ENCODE measurements at places on chromosomes 6 and 20.

DNA sequence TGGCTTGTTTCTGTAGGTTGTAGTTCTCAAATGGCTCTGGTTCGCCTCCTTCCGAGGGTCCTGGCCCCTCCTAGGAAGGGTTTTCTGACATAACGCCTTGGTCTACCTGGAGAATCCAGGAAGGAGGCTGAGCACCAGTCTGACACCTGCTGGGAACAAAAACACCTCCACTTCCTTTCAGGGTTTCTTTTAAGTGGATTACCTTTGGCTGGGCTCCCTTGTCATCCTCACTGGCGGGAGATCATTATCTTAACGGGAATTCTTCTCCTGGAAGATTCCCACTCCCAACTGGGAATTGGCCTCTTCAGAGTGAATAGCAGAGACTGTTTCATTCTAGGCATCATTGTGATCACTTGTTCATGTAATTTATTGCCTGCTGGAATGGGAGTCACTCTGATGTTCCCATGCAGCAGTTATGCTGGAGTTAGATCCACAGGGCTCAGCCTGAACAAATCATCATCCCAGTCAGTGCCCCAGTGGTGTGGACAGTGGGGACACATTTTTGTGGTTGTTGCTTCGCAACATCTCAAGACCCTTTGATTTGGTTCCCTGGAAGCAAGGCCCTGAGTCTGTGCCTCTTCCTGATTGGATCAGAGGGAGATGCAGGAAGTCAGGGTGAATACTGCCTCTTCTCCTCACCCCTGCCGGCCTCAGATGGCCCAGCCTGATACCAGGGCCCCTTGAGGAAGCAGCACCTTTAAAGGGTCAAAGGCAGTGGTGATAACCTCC is 49.1 kb downstream of the LYRM2 start:
- no peak overlapping the region for H3K27ac ChIP-seq
- H3K4me3 ChIP-seq: no peak overlapping the region
- DNase-seq: no peak
- H3K4me1 ChIP-seq: no peaks in the 10 kb centered on the region
- no peaks in the 10 kb centered on the region for H3K36me3 ChIP-seq
- H3K27me3 ChIP-seq: no peaks in the 10 kb centered on the region

- peak within 1 kb of the TSS; percentile 81 for H3K4me3 ChIP-seq
- peaks cover 76% of the 10 kb centered on the region for H3K27me3 ChIP-seq
- peak; percentile 51 for DNase-seq
- no peak within 1 kb of the TSS for H3K27ac ChIP-seq
These were observed at the start of gene HLA-F for GRCh38 chr6:29723262-29723665. TSS of gene HLA-F (plus strand) at chr6:29723434. CDS start at chr6:29723464, 30 bp downstream.

DNA sequence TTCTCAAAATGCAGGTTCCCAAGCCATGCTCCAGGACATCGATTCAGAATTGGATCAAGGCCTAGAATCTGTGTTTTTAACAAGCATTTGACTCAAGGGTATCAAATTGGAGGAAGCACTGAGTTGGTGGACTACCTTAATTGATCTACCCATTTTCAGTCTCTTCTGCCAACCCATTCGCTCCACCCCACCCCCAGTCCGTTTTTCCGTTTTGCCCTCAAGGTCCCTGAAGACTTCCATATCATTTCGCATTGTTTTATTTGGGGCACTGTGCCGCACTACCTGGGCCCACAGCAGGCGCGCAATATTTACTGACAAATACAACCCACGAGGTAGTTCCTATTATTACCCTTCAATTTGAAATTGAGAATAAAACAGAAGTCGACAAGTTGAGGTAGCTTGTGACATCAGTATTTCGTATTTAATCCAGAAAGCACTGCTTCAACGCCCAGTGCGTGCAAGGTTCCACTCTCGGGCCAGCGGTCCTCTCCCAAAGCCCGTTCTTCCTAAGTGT is 557 bp upstream of the DHX35 start:
- peak overlapping the region; percentile 99 for H3K27ac ChIP-seq
- H3K27me3 ChIP-seq: no peaks in the 10 kb centered on the region
- peaks cover 5% of the 10 kb centered on the region for H3K36me3 ChIP-seq
- no peak for DNase-seq
- H3K4me1 ChIP-seq: peaks cover 31% of the 10 kb centered on the region

- peaks cover 2% of the 10 kb centered on the region for H3K27me3 ChIP-seq
- no peak overlapping the region for H3K4me3 ChIP-seq
- peaks cover 3% of the 10 kb centered on the region for H3K36me3 ChIP-seq
- H3K4me1 ChIP-seq: no peaks in the 10 kb centered on the region
- no peak for DNase-seq
- H3K27ac ChIP-seq: no peak overlapping the region
These were observed 622.9 kb upstream of the CDH4 start for GRCh38 chr20:60629206-60629605.

DNA sequence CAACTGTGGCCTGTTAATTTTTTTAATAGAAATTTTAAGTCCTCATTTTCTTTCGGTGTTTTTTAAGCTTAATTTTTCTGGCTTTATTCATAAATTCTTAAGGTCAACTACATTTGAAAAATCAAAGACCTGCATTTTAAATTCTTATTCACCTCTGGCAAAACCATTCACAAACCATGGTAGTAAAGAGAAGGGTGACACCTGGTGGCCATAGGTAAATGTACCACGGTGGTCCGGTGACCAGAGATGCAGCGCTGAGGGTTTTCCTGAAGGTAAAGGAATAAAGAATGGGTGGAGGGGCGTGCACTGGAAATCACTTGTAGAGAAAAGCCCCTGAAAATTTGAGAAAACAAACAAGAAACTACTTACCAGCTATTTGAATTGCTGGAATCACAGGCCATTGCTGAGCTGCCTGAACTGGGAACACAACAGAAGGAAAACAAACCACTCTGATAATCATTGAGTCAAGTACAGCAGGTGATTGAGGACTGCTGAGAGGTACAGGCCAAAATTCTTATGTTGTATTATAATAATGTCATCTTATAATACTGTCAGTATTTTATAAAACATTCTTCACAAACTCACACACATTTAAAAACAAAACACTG is 10.1 kb downstream of the HFE start:
- peak; percentile 50 for DNase-seq
- H3K36me3 ChIP-seq: no peaks in the 10 kb centered on the region
- peaks cover 2% of the 10 kb centered on the region for H3K27me3 ChIP-seq

- H3K27ac ChIP-seq: no peak overlapping the region
- DNase-seq: no peak
- H3K4me3 ChIP-seq: no peak overlapping the region
- H3K27me3 ChIP-seq: no peaks in the 10 kb centered on the region
These were observed 8.9 kb downstream of the FITM2 start for GRCh38 chr20:44302026-44302669.

DNA sequence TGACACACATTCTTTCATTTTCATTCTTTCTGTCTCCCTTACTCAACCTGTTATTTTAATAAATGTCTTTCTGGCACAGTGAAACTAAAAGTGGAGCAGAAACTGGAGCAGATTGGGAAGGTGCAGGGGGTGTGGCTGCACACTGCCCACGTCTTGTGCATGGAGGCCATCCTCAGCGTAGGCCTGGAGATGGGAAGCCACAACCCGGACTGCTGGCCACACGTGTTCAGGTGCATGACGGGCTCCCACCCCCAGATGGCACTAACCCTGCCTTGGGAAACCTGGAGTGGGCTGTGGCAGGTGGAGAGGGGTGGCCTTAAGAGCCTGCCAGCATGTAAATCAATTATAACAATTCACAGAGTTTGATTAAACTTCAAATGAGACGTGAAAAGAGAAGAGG is 71.4 kb upstream of the PBOV1 start:
- no peaks in the 10 kb centered on the region for H3K36me3 ChIP-seq
- no peak overlapping the region for H3K4me3 ChIP-seq
- no peak overlapping the region for H3K27ac ChIP-seq
- no peaks in the 10 kb centered on the region for H3K27me3 ChIP-seq

DNA sequence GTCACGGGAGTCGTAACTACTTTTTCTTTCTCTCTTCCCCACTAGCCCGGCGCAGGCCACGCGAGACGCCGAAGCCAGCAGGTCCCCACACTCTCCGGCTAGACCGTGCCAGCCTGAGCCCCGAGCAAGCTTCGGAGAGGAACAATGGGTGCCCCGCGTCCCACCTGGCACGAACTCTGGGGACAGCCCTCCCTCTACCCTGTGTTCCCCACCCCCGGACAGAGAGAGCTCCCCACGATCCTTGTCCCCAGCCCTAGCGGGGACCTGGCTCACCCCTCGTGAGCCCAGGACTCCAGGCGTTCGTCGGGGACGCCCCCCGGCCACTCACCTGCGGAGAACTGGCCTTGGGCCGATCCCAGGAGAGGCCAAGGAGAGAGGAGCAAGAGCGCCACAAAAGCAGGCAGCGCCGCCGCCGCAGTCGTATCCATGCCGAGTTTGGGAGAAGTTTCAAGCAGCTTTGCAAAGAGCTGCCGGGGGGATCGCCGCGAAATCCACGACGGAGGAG is 416 bp downstream of the PTPRK start:
- H3K4me1 ChIP-seq: peaks cover 53% of the 10 kb centered on the region
- H3K4me3 ChIP-seq: peak overlapping the region; percentile 99
- H3K36me3 ChIP-seq: no peaks in the 10 kb centered on the region
- no peak for DNase-seq
- H3K27me3 ChIP-seq: peaks cover 17% of the 10 kb centered on the region

GRCh38 chr20:46648903-46649649 is 2.2 kb downstream of the SLC13A3 start:
- H3K36me3 ChIP-seq: no peaks in the 10 kb centered on the region
- H3K27ac ChIP-seq: no peak overlapping the region
- no peak overlapping the region for H3K4me3 ChIP-seq
- H3K4me1 ChIP-seq: peaks cover 39% of the 10 kb centered on the region
- no peak for DNase-seq
- peaks cover 15% of the 10 kb centered on the region for H3K27me3 ChIP-seq

- no peak overlapping the region for H3K4me3 ChIP-seq
- no peak overlapping the region for H3K27ac ChIP-seq
- H3K27me3 ChIP-seq: no peaks in the 10 kb centered on the region
- no peak for DNase-seq
- peaks cover 5% of the 10 kb centered on the region for H3K36me3 ChIP-seq
- H3K4me1 ChIP-seq: peaks cover 10% of the 10 kb centered on the region
These were observed 311.4 kb downstream of the TAF4 start for GRCh38 chr20:61753987-61754956.

- DNase-seq: no peak
- H3K36me3 ChIP-seq: peaks cover 3% of the 10 kb centered on the region
- H3K27ac ChIP-seq: peak overlapping the region; percentile 98
- no peaks in the 10 kb centered on the region for H3K27me3 ChIP-seq
These were observed 586 bp upstream of the NUP153 start for GRCh38 chr6:17707371-17707651.

DNA sequence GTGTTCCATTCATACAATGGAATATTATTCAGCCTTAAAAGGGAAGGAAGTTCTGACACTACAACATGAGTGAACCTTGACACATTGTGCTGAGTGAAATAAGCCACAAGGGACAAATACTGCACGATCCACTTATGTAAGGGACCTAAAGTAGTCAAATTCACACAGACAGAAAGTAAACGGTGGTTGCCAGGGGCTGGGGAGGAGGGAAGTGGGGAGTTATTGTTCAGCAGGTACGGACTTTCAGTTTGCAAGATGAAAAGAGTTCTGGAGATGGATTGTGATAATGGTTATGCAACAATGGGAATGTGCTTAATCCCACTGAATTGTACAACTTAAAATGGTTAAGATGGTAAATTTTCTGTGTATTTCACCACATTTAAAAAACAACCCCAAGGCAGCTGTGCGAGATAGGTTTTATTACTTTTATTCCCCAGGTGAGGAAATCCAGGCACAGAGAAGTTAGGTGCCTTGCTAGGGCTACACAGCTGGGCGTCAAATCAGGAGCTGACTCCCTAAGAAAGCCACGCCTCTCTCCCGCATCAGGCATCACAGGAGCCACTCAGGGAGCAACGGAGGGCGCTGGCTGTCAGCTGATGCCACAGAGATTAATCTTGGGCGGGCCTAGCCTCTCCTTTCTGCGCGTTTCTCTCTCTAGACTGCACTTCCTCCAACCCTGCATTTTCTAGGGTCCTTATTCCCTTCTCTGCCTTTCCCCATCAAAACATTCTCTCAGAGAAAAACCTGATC is 9.3 kb upstream of the TRAF3IP2 start:
- H3K4me1 ChIP-seq: peaks cover 14% of the 10 kb centered on the region
- no peak overlapping the region for H3K4me3 ChIP-seq
- no peak for DNase-seq
- no peaks in the 10 kb centered on the region for H3K27me3 ChIP-seq
- H3K36me3 ChIP-seq: no peaks in the 10 kb centered on the region

DNA sequence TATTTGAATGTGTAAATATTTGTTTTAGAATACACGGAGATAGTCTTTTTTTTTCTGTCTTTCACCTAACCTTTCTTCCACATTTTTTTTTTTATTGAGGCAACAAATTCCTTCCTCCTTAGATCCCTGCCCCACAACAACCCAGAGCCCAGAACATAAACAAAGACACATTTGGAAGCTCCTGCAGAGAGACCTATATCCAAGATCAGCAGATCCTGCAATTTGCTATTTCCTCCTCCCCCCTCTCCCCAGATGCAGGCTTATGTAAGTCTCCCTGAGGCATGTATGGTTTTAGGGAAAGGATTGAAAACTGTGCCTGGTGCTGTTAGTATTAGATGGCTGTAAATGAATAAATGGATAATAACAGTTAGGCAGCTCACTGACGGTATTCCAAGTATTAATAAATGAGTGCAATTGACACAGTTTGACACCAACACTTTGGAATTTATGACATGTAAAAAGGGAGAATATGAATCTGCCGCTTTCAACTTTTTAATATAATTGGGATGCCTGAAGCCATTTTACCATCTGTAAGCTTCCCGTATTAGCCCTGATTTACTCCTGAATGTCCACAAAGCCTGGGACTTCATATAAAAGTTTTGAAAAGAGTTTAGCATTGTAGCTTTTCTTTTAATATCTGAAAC is 608.3 kb upstream of the CITED2 start:
- H3K4me3 ChIP-seq: peak overlapping the region; percentile 61
- peak overlapping the region; percentile 97 for H3K27ac ChIP-seq
- peaks cover 4% of the 10 kb centered on the region for H3K36me3 ChIP-seq

GRCh38 chr20:24823176-24823784 is 125.8 kb upstream of the CST7 start:
- no peaks in the 10 kb centered on the region for H3K36me3 ChIP-seq
- H3K4me3 ChIP-seq: no peak overlapping the region
- no peaks in the 10 kb centered on the region for H3K4me1 ChIP-seq
- no peaks in the 10 kb centered on the region for H3K27me3 ChIP-seq

DNA sequence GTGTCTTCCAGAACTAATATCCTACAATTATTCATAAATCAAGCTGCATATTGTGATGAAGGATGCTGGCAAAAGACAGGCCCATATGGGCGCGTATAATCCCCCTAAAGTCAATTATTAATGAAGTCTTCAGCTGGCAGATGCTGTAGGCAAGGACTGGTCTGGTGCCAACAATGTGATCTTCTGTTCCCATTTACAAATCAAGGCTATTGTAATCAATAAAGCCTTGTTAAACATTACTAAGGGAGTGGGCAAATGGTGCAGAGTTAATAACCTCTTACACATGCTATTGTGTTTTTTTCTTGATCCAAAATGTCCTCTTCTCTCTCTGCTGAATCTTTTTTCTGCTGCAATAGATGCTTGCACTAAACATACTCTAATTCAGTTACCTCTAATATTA is 119.0 kb downstream of the ALDH8A1 start:
- DNase-seq: no peak
- no peaks in the 10 kb centered on the region for H3K27me3 ChIP-seq
- no peaks in the 10 kb centered on the region for H3K36me3 ChIP-seq
- H3K4me3 ChIP-seq: no peak overlapping the region
- no peak overlapping the region for H3K27ac ChIP-seq

GRCh38 chr6:93021235-93021915 is 398.0 kb downstream of the EPHA7 start:
- H3K27me3 ChIP-seq: no peaks in the 10 kb centered on the region
- no peaks in the 10 kb centered on the region for H3K4me1 ChIP-seq

- DNase-seq: no peak
- peaks cover 12% of the 10 kb centered on the region for H3K36me3 ChIP-seq
- peak overlapping the region; percentile 87 for H3K27ac ChIP-seq
- H3K4me3 ChIP-seq: peak overlapping the region; percentile 16
- H3K4me1 ChIP-seq: peaks cover 50% of the 10 kb centered on the region
These were observed 674.6 kb upstream of the MARCKS start for GRCh38 chr6:113182370-113183141.
